ENCODE measurements at places on chromosomes 1 and 21.

DNA sequence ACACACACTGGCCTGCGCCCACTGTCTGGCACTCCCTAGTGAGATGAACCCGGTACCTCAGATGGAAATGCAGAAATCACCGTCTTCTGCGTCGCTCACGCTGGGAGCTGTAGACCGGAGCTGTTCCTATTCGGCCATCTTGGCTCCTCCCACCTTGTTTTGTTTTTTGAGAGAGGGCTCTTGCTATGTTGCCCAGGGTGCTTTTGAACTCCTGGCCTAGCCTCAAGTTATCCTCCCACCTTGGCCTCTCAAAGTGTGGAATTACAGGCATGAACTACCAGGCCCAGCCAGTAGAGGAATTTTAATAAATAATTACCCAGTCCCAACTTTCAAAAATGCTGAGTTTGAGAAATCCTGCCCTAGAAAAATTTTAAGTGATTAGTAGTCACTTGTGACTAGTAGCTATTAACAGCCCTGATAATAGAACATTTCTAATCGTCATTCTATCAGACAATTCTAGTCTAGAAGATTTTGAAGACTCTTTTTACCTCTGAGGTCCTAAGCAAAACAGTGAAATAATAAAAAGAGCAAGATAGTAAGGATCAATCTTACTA is 30.9 kb upstream of the SLC35D1 start:
- no peak for DNase-seq

DNA sequence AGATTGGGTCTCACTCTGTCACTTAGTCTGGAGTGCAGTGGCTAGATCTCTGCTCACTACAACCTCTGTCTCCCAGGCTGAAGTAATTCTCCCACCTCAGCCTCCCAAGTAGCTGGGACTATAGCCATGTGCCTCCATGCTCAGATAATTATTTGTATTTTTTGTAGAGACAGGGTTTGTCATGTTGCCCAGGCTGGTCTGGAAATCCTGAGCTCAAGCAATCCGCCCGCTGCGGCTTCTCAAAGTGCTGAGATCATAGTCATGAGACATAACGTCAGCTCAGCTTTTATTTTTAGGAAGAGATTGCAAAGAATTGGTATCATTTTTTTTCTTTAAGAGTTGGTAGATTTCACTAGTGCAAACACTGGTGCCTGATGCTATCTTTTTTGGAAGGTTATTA is 244.9 kb downstream of the DSCAM start:
- no peak for DNase-seq

DNA sequence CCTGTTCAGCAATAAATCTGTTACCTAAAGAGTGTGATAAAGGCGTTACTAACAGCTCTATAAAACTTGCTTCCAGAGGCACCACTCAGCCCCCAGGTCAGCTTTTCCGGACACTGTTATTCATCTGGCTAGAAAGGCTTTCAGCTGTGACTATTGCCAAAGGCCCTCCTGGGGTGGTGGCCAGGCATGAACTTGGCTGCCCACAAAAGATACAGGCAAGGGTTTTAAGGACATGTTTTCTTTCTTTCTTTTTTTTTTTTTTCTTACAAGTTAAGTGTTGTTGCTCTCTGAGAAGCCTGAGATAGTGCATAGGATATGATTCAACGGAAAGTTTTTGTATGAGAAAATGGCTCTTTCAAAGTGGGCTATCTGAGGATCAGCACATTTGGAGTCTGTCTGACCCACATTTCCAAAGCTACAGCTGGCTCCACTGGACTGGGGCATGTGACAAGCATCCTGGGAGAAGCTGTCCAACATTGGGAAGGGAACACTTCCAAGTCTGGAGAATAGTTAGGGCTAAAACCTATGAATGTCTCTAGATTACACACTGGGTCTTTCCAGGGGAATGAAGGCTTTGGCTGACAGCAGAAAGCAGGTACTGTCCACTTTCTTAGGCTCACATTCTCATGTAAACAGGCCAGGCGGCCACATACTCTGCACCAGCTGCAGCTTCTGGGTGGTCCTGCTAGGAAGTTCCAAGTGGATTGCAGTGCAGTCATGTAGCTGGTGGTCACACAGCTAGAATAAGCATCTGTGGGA is 639.7 kb downstream of the LMO4 start:
- DNase-seq: no peak

DNA sequence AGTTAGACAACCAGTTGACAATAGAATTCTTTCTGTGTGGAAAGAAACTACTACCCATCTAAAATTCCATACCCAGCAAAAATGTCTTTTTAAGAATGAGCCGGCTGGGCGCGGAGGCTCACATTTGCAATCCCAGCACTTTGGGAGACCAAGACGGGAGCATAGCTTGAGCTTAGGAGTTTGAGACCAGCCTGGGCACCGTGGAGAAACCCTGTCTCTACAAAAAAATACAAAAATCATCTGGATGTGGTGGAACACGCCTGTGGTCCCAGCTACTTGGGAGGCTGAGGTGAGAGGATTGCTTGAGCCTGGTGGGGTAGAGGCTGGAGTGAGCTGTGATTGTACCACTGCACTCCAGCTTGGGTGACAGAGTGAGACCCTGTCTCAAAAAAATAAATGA is 79.2 kb downstream of the SCCPDH start:
- no peak for DNase-seq

GRCh38 chr1:117803318-117803717 is 126.1 kb downstream of the GDAP2 start:
- DNase-seq: no peak

- no peak for DNase-seq
Observed at GRCh38 chr1:1165485-1165884, 8.2 kb upstream of the TTLL10 start.

DNA sequence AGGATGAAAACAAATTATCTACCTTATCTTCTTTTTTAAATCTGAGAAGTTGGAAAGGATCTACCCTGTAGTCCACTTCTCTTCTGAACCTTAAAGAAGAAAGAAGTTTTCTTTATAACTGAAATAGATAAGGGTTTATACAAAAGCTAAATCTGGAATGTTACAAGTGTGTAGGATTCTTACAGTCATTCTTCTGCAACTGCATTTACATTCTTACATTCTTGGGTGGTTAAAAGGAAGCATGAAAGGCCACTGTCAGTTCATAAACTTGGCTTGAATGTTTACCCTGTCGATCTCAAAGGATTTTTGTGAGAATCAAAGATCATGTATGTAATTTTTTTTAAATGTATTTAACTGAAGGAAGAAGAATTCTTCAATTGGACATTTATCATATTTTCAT is 142.1 kb upstream of the BRINP3 start:
- no peak for DNase-seq

- DNase-seq: no peak
Observed at GRCh38 chr1:114956570-114956969, 73.1 kb upstream of the TSHB start.

DNA sequence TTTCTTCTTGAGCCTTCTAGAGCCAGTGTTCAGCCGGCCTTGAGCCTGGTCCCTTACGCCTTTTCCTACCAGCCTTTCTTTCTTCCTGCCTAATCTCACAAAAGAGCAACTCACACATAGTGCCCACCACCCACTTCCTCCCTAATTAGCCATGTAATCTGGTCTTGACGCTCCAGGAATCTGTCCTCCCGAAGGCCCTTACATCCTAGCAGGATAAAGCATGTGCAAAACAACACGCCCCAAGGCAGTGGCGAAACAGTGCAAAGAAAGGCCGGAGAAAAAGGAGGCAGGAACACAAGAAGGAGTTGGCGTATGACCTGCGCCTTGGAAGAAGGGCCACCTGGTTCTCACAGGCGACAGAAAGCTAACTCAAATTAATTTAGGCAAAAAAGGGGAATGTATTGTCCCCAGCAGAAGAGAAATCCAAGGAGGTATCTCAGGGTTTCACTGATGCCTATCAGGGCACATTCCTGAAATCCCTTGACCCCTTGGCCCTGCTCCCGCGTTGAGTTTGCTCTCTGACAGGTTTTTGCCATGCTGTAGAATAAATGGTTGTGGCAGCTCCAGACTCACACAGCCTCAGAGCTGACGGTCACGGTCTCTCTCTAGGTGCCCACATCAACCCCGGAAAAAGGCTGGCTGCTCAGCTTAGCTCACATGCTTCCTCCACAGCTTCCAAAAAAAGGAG is 79.0 kb downstream of the ZNF281 start:
- no peak for DNase-seq

DNA sequence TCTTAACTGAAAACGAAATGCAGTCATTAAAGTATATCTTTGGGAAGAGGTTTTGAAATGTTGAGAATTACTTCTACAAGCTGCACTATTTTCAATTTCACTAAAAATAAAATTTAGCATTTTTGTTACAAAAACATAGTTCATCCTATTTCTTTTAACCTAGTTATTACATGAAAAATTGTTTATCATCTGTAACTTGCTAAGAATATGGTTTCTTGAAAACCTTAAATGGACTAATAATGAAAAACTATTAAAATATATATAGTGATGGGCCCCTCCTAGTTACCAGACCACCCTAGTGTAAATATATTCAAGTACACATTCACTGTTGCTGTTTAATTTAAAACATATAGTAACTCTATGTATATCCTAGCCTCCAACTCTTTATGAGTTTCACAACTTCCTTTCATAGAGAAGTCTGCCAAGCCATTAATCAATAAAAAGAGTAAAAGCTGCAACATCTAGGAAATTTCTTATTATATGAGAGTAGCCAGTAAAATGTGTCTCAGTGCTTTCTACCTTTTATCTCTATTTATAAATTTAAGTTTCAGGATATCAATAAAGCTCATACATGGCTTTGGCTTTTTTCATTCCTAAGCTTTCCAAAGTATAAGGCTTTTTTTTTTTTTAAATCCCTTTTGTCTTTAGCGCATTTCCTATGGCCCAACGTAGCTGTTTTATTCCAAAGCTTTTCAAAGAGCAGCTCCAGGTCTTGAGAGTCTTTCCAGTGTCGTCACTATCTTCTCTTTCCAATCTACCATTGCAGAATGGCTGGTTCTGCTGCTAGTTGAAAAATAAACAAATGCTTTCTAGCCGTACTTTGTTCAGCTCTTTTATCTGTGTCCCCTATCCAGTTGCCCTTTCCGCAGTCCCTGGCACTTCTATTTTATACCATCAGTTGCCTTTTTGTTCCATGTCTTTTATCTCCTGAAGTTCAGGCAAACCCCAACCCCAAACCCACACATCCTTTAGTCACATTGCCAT is 6.5 kb downstream of the IRF2BP2 start:
- no peak for DNase-seq

GRCh38 chr1:156797212-156797871 is 19.3 kb downstream of the SH2D2A start:
- DNase-seq: peak; percentile 2

DNA sequence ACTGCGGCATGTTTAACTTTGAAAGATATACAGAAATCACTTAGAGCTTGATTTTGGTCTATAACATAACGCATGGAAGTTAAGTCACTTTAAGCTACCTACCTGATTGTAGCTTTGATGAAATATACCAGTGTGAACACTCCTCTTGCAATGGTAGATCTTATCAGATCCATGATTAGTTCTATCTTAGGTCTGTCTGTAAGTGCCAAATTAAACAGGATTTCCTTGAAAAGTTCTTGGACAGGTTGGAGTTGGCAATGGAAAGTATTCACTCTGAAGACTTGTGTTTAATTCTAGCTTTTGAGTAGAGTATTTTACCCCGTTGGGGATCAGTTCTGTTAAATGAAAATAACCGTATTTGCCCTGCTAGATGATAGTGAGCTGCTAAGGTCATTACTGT is 4.1 kb upstream of the ADGRL4 start:
- no peak for DNase-seq
